Naive B cell (primary cell): ENCODE measurements at places on chromosomes 6 and 20. TPM values are rescaled to one million over a fixed set of nuclear protein-coding genes. Genes with fewer than 3 reads are reported as not detected.

DCDC2 gene
- polyA plus RNA-seq, result not detected

MRAP2 gene
- polyA plus RNA-seq, result not detected

- DNase-seq, result no peak
Measured at GRCh38 chr20:58174708-58175280, 53.7 kb downstream of the ANKRD60 start.

LTB gene
- polyA plus RNA-seq, result 1,948 TPM

SGK2 gene
- not detected for polyA plus RNA-seq

DNA sequence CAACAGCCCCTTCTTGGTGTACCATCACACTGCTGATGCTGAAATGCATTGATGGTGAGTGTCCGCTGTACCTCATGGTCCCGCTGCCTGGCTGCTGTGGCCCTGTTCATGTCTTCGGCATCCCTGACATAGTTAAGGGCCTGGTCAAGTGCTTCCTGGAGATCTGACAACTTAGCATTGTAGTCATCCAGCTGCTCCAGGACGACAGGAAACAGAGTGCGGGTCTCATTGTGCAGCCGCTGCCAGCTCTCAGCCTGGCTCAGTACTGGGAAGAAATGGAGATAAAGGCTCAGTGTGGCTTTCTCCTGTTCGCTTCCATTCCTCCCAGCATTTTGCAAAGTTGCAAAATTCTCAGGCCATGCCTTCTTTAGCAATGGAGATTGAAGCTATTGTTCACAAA lies 81.8 kb downstream of the LAMA4 start:
- DNase-seq, result no peak

GRCh38 chr6:104711371-104711770 lies 148.3 kb downstream of the HACE1 start:
- DNase-seq, result no peak

TRIM31 gene
- polyA plus RNA-seq, result not detected

DNA sequence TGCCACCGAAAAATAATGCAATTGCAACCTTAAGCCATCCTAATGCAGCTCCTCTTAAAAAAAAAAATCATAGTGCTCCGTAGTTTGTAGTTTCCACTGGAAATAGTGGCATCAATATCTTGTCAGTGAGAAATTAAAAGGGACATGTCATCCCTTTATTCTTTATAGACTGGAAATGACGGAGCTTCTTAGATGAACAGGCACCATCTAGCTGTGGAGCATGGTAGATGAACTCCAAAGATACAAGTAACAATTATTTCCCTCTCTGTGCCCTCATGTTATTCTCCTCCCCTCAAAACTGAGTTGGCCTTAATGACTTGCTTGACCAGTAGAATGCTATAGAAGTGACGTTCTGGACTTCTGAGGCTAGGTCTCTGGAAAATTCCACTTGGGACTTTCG lies 268.1 kb upstream of the SPTLC3 start:
- DNase-seq, result no peak

C6orf120 gene
- polyA plus RNA-seq, result 9.2 TPM

GRCh38 chr6:167127785-167128531 lies 5.1 kb downstream of the CCR6 start:
- no peak for DNase-seq

FARS2 gene
- 25.8 TPM for polyA plus RNA-seq

- DNase-seq, result no peak
Measured at GRCh38 chr6:118935331-118935668, 341 bp upstream of the MCM9 start.

DNA sequence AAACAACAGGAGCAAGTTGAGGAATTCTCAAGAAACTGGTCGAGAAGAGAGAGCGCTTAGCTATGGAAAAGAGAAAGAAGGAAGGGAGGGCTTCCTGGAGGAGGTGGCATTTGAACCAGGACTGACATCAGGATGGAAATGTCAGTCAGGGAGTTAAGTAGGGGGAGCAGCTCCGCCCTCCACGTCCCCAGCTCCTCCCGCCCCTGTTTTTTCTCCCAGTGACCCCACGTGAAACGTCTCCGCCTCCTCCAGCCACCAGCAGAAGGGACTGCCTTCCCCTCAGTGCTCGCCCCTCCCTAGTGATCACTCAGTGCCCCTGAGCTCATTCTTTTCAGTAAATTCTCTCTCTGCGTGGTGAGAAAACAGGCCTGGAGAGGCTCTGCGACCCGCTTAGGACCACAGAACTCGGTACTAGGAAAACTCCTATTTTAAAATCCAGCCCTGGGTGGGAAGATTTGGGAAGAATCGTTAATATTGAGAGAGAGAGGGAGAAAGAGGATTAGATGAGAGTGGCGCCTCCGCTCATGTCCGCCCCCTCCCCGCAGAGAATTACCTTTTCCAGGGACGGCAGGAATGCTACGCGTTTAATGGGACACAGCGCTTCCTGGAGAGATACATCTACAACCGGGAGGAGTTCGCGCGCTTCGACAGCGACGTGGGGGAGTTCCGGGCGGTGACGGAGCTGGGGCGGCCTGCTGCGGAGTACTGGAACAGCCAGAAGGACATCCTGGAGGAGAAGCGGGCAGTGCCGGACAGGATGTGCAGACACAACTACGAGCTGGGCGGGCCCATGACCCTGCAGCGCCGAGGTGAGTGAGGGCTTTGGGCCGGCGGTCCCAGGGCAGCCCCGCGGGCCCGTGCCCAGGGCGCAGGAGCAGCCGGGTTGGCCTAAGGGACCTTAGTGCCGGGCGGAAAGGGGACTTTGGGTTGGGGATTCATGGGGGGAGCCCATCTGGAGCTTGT lies 4.6 kb downstream of the HLA-DPB1 start:
- DNase-seq, result no peak

DNA sequence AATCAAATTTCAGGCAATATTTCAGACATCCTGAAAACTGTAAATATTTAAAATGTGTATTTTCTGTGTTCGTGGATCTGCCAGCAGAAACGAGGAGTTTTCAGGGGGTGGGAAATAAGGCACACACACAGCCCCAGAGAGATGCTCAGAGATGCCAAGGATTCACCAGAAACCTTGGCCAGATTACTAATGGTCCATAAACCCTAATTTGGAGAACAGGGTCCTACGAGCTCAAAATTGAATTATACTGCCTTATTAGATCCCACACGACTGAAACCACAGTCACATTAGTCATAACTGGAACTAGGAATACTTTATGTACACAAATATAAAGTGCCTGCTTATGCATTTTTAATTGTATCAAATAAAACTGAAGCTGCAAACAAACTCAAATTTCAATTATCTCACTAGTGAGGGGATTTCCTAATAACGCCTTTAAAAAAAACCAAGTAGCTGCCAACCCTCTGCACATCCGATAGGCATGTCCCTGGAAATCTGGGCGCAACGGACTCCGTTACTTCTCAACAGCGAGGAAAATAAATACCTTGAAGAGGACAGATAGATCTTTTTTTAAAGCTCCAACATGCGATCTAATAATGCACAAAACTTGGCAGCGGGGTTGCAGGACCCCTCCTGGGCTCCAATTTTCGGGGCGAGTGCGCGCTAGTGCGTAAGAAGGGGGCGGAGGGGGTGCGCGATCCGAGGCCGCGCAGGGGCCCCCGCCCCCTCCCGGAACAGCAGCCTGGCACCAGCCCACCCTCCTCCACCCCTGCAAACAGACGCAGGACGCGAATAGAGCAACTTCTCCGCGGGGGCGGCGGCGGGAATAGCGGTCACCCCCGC lies 897 bp downstream of the CHD6 start:
- DNase-seq, result peak; percentile 37

ZHX3 gene
- polyA plus RNA-seq, result 9.9 TPM
